Activated naive CD8-positive, alpha-beta T cell treated with anti-CD3 and anti-CD28 coated beads, Interleukin-2, amount 50 U/mL, for 16 hours (primary cell): ENCODE measurements at places on chromosomes 16 and 17.

DNA sequence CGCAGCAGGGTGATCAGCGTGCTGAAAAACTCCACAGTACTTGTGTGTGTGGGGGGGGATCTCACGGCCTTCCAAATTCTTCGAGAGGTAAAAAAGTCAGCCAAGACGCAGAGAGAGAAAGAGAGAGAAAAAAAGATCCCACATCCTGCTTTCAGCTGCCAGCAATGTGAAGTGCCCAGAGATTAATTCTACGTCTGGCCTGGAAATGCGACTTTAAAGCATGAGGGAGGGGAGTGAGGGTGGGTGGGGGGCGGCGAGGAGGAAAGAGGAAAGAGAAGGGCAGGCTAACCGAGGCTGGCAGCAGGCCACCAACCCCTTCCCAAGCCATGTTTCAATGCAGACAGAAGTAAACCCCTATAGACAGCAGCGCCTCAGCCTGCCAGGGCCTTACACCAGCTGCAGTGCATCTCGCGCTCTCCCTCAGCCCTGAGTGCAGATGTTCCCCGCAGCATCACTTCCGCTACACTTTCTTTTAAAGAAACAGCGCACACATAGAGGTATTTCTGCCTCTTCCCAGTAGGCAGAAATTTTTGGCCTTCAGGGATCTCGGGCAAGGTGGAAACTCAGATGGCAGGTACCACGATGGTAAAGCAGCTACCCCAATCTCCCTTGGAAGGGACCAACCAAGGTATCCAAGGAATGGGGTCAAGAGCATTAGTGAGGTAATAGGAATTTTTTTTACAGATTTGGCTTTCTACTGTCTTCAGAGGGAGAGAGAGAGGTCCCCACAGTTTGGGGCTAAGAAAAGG, 87.8 kb downstream of the SMG6 start:
- peak; percentile 24 for DNase-seq

DNA sequence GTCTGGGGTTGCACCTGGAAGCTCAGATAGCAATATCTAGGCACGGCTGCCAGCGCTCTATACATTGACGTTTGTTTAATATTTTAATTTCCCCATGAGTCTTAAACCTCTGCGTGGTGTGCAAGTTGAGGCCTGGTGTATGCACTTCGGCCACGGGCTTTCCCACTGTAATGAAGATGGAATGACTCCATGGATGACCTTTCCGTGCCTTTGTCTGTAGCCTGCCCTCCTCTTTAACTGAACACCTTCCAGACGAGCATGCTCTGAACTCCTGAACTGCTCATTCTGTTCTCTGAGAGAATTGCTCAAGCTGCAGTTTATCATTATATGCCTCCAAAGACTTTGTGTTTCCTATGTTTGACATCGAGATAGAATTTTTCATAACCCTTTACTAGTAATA, 438.8 kb downstream of the WWOX start:
- DNase-seq, result no peak

DNA sequence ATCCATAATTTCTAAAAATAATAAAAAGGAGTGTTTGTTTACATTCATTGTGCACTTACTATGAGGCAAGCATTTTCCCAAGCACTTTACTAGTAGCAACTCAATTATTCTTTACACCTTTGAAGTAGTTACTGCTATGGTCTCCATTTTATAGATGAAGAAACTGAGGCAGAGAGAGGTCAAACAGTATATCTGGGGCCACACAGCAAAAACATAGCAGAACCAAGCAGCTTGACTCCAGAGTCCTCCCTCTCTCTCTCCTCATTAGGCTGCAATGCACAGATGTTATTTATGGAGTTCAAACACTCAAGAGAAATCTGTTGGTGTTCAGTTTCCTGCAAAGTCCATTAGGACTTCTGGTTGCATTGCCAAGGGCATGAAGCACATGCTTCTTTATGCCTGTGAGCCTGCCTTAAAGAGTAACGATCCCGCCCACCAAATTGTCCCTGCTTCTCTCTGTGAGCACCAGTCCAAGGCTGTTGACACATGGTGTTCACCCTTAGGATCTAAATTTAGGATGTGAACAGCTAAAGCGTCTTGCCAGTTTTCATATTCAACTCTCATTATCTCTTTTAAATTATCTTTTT, 44.0 kb downstream of the GPRC5B start:
- DNase-seq, result no peak

DNA sequence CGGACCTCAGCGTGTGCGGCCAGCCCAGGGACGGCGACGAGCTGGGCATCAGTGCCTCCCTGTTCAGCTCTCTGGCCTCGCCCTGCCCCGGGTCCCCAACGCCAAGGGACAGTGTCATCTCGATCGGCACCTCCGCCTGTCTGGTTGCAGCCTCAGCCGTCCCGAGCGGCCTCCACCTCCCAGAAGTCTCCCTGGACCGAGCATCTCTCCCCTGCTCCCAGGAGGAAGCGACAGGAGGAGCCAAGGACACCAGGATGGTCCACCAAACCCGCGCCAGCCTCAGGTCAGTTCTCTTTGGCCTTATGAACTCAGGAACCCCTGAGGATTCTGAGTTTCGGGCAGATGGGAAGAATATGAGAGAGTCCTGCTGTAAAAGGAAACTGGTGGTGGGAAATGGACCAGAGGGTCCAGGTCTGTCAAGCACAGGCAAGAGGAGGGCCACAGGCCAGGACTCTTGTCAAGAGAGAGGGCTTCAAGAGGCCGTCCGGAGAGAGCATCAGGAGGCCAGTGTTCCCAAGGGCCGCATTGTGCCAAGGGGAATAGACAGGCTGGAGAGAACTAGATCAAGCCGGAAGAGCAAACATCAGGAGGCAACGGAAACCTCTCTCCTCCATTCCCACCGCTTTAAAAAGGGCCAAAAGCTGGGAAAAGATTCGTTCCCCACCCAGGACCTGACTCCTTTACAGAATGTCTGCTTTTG, 825 bp downstream of the HASPIN start:
- no peak for DNase-seq
